ENCODE measurements at places on chromosomes 6 and 20.

DNA sequence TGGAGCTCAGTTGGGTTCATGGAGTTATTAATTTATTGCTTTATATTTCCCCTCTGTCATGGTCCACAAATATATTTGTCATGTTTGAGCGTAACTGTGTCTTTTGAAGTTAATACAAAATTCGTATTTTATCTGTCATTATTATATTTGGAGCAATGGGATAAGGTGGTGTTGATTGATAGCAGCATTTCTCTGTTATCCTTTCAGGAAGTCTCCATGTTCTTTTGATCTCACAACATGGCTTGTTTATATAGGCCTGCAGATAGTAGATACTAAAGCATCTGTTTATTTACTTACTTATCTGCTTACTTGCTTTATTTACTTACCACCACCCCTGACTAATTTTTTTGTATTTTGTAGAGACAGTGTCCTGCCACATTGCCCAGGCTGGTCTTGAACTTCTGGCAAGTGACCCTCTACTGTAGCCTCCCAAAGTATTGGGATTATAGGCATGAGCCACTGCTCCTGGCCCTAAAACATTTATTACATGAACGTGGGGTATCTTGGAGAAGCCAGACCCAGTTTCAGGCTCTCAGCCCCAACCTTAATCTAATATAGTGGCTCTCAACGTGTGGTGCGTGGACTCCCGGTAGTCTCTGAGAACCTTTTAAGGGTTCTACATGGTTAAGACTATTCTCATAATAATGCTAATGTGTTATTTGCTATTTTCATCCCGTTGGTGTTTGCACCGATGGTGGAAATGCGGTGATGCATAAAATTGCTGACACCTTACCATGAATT, 104.2 kb downstream of the NCOA3 start:
- DNase-seq = no peak

- DNase-seq = no peak
Observed at GRCh38 chr20:25336561-25337422, 53.8 kb downstream of the ABHD12 start.

DNA sequence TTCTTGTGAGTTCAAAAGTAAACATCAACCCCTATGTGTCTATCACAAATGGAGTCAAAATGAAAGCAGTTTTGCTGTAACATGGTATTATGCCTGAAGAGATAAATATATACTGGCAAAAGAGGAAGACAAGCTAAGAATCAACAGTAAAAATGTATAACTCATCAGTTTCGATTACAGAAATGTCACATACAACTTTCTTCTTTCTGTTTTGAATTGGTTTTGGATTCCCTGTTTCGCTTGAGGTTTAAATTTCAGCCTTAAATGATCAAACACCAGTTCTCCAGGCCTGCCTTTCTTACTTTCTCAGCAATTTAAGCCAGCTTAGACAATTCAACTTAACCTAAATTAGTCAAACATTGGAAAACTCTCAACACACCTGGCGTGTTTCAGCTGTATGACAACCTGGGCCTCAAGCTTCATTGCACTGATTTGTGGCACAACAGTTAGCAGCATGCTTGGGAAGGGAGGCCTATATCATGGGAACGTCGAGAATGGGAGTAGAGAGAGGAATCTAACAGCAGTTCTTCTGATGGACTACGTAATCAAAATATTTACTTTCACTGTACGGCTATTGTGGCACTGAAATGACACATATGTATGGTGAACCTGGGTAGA, 51.9 kb upstream of the MARCKS start:
- DNase-seq = no peak

DNA sequence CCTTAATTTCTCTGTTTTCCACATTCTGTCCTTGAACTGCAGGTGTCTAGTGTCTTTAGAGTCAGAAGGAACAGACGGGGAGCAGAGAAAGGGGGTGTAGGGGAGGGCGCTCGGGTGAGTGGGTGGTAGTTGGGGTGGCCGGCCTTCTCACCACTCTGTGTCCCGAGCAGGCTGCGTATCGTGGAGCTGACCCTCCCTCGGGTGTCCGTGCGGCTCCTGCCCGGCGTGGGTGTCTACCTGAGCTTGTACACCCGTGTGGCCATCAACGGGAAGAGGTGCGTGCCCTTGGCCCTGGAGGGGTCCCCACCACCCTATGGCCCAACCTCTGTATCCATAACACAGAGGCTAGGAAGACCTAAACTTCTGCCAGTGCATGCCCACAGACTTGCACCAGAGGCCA, 5.3 kb downstream of the BPIFB4 start:
- DNase-seq = no peak

DNA sequence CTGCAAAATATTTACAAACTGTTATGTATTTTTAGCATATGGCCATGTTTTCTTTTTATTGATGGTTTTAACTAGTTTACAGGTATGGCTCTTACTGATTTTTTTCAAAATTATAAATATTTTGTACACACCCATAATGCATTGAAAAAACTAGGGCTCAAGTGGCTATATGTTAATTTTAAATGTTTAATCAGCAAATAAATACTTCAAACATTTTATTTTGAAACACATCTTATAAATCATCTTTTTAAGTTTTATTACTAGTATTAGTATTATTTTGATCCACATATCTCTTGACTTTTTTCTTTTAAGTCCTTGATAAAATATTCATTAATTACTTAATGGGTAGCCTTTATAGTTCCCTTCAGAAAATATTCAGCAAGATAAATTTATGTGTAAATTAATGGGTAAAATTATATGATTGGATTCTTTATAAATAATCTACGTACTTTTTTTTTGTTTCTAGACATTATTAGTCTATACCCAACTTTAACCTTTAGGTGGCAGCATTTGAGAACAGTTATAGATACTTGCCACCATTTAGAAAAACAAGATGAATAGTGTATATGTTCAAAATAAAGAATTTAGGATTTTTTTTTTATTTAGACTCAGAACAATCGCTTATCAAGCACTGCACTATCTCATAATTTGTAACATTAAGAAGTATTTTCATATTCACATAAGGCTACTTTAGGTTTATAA, 241.9 kb downstream of the ADGRB3 start:
- DNase-seq = peak; percentile 59

All from NCI-H2171 treated with DMSO at 0.1 percent for 48 hours (cell line).